Glomerular endothelial cell (primary cell): ENCODE measurements at places on chromosomes 16 and 17. TPM values are rescaled to one million over a fixed set of nuclear protein-coding genes. Genes with fewer than 3 reads are reported as not detected.
A peak's percentile ranks its signal among the peaks of the same experiment; 100 is the strongest.

GRCh38 chr16:56669840-56670619 lies 416 bp downstream of the MT1H start:
- DNase-seq, result no peak

- no peak for DNase-seq
Measured at GRCh38 chr17:77478281-77478680, 337.5 kb downstream of the SEC14L1 start.

DNA sequence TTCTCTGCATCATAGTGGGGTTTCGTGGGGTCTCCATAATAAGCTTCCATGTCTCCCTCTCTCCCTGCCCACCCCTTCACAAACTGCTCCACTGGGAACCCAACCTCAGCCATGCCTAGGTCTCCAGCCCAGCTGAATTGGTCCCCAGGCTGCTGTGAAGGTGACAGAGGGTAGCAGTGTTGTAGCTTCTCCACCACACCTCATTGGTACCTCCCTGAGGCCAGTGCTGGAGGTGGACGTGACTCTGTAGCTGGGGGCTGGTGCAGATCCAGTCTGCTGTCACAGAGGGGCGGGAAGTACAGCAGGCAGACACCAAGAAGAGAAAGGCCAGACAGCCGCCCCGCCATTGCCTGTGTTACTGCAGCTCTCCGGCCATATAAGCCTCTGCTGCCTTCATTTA lies 82.1 kb downstream of the OR1D5 start:
- no peak for DNase-seq

DNA sequence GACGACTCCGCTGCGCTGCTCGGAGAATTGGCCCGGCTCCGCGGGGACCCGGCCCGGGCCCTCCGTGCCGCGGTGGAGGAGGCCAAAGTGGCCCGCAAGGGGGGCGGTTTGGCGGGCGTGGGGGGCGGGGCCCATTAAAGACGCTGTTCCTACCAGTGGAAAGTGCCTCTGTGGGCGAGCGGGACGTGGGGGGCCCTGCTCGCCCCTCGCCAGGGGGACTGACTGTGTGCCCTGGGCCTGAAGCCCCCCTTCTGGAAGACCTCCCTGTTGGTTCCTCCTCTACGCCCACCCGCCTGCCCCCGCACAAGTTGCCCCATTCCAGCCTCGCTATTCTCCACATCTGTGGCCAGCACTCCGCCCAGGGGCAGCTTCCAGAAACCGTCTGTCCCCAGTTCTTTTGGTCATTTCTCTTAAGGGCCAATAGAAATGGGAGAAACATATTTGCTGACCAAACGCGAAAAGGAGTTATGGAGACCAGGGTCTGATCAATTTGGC lies 1.9 kb upstream of the FGF11 start:
- DNase-seq, result no peak

DNA sequence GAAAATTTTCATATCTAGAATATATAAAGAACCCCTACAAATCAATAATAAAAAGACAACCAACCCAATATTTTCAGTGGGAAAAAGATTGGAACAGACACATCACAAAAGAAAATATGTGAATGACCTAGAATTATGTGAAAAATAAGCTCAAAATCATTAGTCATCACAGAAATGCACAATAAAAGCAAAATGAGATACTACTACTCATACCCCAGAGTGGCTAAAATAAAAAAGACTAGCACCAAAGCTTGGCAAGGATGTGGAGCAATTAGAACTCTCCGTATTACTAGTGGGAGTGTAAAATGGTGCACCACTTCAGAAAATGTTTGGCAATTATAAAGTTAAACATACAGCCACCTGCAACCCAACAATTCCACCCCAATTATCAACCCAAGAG lies 48.0 kb upstream of the CDH5 start:
- DNase-seq, result no peak

- DNase-seq, result no peak
Measured at GRCh38 chr16:72886346-72886974, 161.5 kb downstream of the ZFHX3 start.

DNA sequence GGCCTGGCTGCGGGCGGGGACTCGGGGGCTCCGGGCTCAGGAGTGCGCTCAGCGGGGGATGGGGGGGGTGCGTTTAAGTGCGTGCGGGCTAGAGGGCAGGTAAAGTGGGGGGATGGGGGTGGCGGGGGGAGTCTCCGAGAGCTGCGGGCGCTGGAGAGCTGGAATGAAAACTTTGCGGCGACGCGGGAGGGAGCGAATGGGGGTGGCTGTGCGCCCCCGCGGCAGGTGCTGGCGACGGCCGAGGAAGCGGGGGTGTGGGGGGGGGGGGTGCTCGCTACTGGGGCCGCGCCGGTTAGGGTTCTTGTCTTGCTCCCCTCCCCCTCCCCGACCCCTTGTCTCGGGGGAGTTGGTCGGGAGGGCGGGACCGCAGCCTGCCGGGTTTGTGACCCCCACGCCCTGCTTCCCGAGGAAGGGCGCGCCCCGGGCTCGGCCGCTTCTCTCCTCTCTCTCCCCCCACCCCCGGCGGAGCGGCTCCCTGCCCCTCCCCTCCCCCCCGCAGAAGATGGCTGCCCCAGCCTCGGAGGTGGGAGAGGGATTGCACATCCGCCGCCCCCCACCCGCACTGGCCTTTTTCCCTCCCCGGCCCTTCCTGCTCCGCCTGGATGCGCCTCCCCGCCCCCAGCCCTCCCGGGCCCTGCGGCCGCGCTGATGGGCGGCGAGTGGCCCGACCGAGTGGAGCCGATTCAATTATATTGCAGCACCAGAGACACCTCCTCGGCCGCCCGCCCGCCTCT lies 649 bp downstream of the GSE1 start:
- no peak for DNase-seq

GRCh38 chr16:85768199-85768598 lies 17.3 kb upstream of the C16orf74 start:
- no peak for DNase-seq

DNA sequence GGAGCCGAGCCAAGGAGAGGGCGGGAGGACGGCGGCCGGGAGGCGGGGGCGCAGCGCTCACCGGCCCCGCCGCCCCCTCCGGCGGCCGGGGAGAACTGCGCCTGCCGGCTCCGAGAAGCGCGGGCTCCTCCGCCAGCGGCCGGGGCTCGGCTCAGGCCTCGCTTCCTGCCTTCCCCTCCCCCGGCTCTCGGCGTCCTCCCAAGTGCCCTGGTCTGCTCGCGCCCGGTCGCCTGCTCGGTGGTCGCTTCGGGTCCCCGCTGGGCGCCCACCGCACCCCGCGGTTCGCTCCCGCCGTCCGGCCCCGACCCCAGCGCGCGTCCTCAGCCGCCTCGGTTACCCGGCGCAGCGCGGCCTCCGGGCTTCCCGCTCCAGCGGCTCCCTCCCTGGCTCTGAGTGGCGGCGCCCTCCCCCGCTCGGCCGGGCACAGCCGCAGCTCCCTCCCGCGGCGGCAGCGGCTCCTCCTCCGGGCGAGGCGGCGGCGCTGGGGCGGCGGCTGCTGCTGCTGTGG lies 313 bp downstream of the UBTF start:
- no peak for DNase-seq

- DNase-seq, result no peak
Measured at GRCh38 chr17:73099511-73099910, 7.0 kb upstream of the SLC39A11 start.

DNA sequence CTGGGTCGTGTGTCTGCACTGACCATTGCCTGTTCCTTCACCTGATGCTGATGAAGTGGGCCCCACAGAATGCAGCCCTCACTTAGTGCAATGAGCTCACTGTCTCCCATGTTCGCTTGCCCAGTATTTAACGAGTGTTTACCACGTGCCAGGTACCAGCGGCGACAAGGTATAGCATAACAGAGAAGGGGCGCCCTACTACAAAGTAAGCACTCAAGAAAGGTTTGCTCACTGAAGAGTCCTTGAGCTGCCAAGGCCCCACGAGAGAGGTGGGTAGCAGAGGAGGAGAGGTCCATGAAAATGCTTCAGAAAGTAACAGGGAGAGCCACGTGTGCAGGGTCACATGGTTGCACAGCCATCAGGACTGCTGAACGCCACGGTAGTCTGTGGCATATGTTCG lies 230.0 kb downstream of the NTN1 start:
- DNase-seq, result no peak

DNA sequence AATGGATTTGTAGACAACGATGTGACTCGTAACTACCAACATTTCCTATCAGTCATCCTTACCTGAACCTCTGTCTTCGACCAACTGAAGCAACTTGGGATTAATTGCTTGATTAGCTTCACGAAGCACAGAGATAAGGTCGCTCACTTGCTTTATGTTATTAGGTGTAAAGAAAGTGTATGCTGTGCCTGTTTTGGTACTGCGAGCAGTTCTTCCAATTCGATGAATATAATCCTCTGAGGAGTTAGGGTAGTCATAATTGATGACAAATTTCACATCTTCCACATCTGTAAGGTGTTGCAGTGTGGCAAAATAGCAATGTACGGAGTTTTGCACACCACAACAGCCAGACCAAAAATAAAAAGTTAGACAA lies 3.6 kb upstream of the POLG2 start:
- DNase-seq, result no peak

GRCh38 chr17:73226556-73227172 lies 33.8 kb downstream of the COG1 start:
- no peak for DNase-seq

GRCh38 chr17:19294443-19294842 lies 57.3 kb downstream of the EPN2 start:
- DNase-seq, result no peak

- no peak for DNase-seq
Measured at GRCh38 chr16:19776147-19776546, 58.1 kb downstream of the IQCK start.

DNA sequence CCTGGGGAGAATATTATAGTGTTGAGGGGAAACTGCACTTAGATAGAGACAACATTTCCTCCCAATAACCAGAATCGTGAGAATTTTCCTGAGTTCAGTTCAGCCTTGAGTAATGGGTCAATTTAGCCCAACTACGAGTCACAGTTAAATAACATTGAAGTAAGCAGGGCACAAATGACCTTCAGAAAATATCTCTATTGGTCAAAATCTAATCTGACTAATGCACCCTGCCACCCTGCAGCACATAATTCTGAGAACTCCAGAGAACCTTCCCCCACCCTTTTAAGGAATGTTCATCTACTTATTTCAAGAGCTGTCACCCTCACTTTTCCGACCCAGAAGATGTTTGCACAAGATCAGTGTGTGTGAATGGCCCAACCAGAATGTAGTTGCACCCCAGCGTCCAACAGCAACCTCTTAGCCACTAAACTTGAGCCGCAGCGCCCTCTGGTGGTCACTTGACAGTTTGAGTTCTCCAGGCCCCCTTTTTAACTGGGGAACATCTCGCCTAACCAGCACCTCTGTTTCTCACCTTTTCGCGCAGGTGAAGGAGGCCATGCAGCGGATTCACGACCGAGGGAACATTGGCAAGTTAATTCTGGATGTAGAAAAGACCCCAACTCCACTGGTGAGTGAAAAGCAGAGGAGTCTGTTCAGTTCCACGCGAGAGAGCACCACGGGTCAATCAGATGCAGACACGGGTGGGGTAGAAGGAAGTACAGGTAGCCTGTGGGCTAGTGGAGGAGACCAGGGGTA lies 50.9 kb upstream of the CLEC3A start:
- DNase-seq, result peak; percentile 29

- DNase-seq, result no peak
Measured at GRCh38 chr17:35901631-35902175, 21.5 kb upstream of the CCL5 start.

DNA sequence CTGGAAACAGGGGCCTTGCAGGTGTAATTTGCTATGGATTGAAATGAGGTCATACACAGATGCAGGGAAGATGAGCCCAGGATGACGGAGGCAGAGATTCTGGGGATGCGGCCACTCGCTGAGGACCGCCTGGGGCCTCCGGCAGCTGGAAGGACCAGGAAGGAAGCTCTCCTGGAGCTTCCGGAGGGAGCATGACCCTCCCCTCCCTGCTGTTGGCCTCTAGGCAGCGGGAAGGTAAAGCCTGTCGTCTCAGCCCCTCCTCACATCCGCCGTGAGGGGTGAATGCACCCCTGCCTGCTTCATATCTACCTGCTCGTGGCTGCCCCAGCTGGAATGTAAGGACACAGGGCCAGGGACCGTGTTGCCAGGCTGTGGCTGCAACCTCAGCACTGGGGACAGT lies 29.1 kb upstream of the ZNF469 start:
- no peak for DNase-seq

GRCh38 chr16:31537362-31538242 lies 9.9 kb downstream of the AHSP start:
- DNase-seq, result no peak

- DNase-seq, result no peak
Measured at GRCh38 chr17:7215652-7216180, 3.9 kb downstream of the DLG4 start.

DNA sequence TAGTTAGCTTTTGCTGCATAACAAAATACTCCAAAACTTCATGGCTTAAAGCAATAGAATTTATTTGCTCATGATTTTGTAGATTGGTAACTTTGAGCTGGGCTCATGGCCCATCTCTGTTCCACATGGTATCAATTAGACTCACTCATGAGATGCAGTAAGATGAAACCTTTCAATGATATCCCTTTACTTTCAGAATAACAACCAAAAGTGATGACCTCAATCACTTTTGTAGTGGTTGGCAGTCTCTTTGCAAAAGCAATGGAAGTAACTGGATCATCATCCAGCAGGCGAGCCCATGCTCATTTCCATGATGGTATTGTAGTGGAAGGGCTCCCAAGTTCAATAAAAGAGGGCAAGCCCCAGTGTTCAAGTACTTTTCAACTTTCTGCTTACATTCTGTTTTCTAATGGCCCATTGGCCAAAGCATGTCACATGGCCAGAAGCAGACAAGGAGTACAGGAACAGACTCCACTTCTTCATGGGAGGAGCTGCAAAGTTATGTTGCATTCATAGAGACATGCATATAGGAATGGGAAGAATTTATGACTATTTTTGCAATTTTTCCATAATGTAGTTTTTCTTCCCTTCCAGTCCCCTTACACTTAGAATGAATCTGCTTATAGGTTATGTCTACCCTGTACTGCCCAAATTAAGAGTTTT lies 41.7 kb downstream of the EFCAB5 start:
- no peak for DNase-seq

GRCh38 chr16:13923703-13924298 lies 3.8 kb downstream of the ERCC4 start:
- peak; percentile 48 for DNase-seq

- DNase-seq, result no peak
Measured at GRCh38 chr16:66408163-66409048, 18.7 kb upstream of the BEAN1 start.

Gene ZNF778
- total RNA-seq, result 7.9 and 10.6 TPM in 2 replicates

Gene RDM1
- total RNA-seq, result 0.47 TPM in 1 of 2 replicates, not detected in the other

Gene FAM20A
- not detected in 2 replicates for total RNA-seq

Gene USP31
- total RNA-seq, result 18.7 and 50.6 TPM in 2 replicates

Gene NACA2
- total RNA-seq, result not detected in 2 replicates

Gene PPM1D
- 22.2 and 27.6 TPM in 2 replicates for total RNA-seq
